Activated CD4-positive, CD25-positive, alpha-beta regulatory T cell treated with anti-CD3 and anti-CD28 coated beads, Interleukin-2, amount 50 U/mL, for 24 hours (primary cell): ENCODE measurements at places on chromosomes 5 and 9.

- no peak for ATAC-seq
Measured at GRCh38 chr5:78557601-78558000, 91.0 kb downstream of the LHFPL2 start.

DNA sequence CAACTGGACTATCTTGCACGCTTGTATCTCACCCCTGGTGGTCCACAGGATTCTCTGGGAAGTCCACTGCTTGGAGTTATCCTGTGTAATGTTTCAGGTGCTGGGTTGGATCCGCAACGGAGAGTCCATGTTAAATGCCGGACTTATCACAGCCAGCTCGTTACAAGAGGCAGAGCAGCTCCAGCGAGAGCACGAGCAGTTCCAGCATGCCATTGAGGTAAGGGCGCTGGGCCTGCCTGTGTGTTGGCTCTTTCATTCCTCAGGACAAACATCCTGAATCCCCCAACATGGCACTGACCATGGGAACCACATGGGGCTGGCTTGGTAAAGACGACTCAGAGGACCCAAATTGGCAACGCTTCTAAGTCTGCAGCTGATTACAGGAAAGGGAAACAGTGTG lies 214.8 kb upstream of the OTULINL start:
- ATAC-seq = no peak

DNA sequence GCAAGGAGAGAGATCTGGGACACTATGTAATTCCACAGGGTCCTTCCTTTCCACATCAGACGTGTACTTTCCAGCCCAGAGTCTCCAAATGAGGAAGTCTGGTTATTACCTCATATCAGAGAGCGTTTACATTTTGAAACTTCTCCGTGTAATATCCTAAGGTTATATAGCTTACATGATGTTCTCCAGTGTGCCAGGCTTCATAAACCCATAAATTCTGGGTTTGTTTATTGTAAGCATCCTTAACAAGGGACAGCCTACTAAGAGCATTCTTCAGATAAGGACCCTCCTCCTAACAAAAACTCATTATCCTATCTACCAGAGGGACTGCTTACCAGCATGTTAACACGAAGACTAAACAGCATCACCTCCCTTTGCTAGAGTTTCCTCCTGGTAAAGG lies 17.9 kb downstream of the SRFBP1 start:
- no peak for ATAC-seq

DNA sequence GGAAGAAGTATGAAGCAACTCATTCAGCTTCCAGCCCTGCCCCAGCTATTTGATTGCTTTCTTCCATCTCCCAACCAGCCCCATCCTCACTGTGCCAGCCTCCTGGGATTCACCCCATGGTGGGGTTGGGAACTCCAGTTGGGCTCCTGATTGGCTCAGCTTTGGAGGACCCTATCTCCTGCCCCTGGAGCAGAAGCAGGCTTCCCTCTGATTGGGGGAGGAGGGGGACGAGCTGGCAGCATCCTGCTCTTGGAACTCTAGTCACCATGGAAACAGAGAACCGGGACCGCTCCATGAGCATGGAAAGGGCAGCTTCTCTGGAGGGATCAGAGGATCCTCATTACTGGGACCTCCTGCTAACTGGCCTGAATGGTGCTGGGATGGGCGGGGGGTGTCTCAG lies 2.6 kb downstream of the SLC6A7 start:
- no peak for ATAC-seq

GRCh38 chr9:17380126-17380861 lies 198.6 kb upstream of the SH3GL2 start:
- no peak for ATAC-seq

GRCh38 chr9:129939431-129939830 lies 103.6 kb downstream of the FNBP1 start:
- ATAC-seq = no peak

GRCh38 chr9:123806829-123807228 lies 123.1 kb downstream of the DENND1A start:
- no peak for ATAC-seq

GRCh38 chr5:43362725-43363435 lies 49.3 kb downstream of the CCL28 start:
- ATAC-seq = no peak

- ATAC-seq = no peak
Measured at GRCh38 chr5:72454996-72455395, 52.2 kb downstream of the ZNF366 start.

GRCh38 chr5:66810848-66811261 lies 214.7 kb downstream of the MAST4 start:
- no peak for ATAC-seq

GRCh38 chr9:87267251-87268070 lies 230.2 kb upstream of the DAPK1 start:
- ATAC-seq = no peak

GRCh38 chr9:115036691-115037090 lies 81.3 kb downstream of the TNC start:
- ATAC-seq = no peak

GRCh38 chr5:8289779-8290178 lies 420.8 kb downstream of the MTRR start:
- ATAC-seq = no peak

DNA sequence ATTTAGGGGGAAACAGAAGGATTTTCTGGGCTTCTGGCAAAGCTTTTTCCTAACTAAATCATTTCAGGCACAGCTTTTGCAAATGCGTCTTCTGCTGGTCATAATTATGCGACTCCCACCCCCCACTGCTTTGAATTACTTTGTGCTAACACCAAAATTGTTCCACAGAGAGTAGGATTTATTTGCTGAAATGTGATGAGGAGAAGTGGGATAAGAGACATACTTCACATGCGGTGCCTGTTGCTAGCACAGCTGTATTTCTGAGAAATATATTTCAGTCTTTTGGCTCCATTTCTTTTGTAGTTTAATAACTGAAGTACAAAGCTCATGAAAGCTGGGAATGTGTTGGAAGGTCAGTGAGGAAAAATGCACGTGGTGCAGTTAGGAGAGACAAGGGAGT lies 83.2 kb upstream of the TAS2R1 start:
- no peak for ATAC-seq

- no peak for ATAC-seq
Measured at GRCh38 chr5:31770132-31770720, 131.3 kb downstream of the PDZD2 start.

DNA sequence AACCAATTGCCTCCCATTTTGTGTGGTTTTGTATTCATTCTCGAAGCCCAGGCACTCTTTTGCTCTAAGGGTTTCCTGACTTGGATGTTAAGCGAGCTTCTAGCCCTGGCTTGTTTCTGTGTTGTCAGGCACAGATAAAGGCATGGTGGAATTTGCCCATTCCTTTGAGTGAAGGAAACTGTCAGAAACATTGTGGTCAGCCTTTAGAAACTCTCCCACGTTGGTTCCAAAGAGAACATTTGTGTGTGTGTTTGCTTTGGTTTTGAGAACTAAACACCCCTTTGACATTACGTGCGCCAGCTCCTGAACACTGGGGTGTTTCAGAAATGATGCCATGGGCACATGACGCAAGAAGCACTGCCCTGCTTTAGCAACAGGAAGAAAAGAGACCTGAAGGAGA lies 320.9 kb downstream of the NTRK2 start:
- no peak for ATAC-seq

DNA sequence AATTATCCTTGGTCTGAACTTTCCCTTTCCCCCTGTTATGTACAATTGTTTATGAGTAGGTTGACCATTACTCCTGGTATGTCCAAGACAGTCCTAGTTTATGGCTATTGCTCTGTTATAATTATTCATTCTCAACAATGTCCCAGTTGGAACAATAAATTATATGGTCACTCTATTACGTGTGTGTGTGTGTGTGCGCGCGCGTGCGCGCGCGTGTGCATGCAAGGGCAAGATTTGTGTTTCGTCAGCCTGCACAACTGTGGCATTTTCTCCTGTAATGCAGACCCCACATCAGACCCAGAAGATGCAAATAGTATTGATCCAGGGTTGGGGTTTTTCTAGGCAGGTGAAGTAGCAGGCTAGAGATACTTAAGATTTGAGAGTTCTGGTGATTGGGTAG lies 88.4 kb downstream of the ESM1 start:
- ATAC-seq = no peak

DNA sequence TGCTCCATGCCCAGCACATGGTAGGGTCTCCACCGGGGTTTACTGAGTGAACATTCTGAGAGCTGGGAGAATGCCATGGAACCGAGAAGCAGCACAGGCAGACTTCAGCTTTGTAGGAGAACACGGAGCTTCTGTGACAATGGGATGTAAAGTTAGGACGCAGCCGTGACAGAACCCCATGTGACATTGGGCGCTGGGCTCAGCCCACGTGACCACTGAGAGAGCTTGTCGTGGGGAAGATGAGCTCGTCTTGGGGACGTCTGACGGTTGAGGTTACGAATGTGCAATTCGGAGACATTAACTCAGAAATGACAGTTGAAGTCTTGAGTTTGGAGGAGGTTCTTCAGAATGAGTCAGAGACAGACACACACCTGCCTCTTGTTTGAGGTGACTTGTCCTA lies 13.5 kb downstream of the SDHA start:
- ATAC-seq = no peak
